ENCODE measurements at places on chromosomes 16 and 17. TPM values are rescaled to one million over a fixed set of nuclear protein-coding genes. Genes with fewer than 3 reads are reported as not detected.
A peak's percentile ranks its signal among the peaks of the same experiment; 100 is the strongest.

- DNase-seq, result no peak
- no peak overlapping the region for H3K27ac ChIP-seq
- H3K36me3 ChIP-seq, result no peaks in the 10 kb centered on the region
- H3K4me1 ChIP-seq, result no peaks in the 10 kb centered on the region
- H3K4me3 ChIP-seq, result no peak overlapping the region
These were observed 67.3 kb upstream of the PLCG2 start for GRCh38 chr16:81711657-81712319.

GRCh38 chr17:76886395-76886794 is 18.2 kb downstream of the MGAT5B start:
- no peaks in the 10 kb centered on the region for H3K36me3 ChIP-seq
- no peak overlapping the region for H3K4me3 ChIP-seq
- no peak for DNase-seq
- no peak overlapping the region for H3K27ac ChIP-seq
- H3K4me1 ChIP-seq, result no peaks in the 10 kb centered on the region

OR3A3 gene
- total RNA-seq, result not detected

HSD11B2 gene
- 2.3 TPM for total RNA-seq

- DNase-seq, result no peak
- H3K4me1 ChIP-seq, result peaks cover 24% of the 10 kb centered on the region
- no peak overlapping the region for H3K4me3 ChIP-seq
- H3K27ac ChIP-seq, result no peak overlapping the region
- H3K36me3 ChIP-seq, result no peaks in the 10 kb centered on the region
These were observed 36.2 kb downstream of the CTCF start for GRCh38 chr16:67598527-67598926.

DNA sequence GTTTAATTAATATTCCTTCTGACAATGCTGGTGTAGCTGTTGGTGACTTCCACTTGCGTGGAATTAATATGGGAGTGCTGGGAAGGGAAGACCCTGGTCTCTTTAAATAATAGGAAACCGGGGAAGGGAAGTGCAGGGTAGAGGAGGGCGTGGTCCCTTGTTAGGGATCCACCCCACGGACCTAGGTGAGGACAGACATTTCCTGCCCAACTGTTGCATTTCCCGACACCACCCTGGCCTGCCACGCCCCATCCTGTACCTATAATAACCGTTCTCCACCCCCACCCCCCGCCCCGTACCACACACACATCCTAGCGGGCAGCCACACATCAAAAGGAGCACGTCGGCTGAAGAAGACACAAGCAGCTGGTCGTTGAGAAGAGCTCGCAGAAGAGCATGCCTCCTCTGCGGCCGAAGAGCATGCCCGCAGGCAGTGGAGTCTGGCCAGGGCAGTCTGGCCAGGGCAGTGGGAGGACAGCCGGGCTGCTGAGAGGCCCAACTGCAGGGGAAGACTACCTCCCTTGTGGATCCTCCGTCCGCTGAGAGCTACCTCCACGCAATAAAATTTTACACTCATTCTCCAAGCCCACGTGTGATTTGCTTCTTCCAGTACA is 36.8 kb upstream of the MMD start:
- H3K36me3 ChIP-seq, result no peaks in the 10 kb centered on the region
- no peak overlapping the region for H3K27ac ChIP-seq
- no peak overlapping the region for H3K4me3 ChIP-seq
- H3K4me1 ChIP-seq, result peaks cover 10% of the 10 kb centered on the region
- H3K27me3 ChIP-seq, result no peaks in the 10 kb centered on the region

GRCh38 chr17:77841742-77842527 is 116.6 kb upstream of the TNRC6C start:
- peak; percentile 77 for DNase-seq
- H3K4me3 ChIP-seq, result no peak overlapping the region
- peak overlapping the region; percentile 81 for H3K27ac ChIP-seq
- no peaks in the 10 kb centered on the region for H3K36me3 ChIP-seq

GRCh38 chr16:49837688-49838410 is 18.1 kb downstream of the ZNF423 start:
- H3K27me3 ChIP-seq, result no peaks in the 10 kb centered on the region
- peaks cover 73% of the 10 kb centered on the region for H3K4me1 ChIP-seq
- DNase-seq, result no peak
- H3K4me3 ChIP-seq, result no peak overlapping the region
- H3K27ac ChIP-seq, result peak overlapping the region; percentile 97

DNA sequence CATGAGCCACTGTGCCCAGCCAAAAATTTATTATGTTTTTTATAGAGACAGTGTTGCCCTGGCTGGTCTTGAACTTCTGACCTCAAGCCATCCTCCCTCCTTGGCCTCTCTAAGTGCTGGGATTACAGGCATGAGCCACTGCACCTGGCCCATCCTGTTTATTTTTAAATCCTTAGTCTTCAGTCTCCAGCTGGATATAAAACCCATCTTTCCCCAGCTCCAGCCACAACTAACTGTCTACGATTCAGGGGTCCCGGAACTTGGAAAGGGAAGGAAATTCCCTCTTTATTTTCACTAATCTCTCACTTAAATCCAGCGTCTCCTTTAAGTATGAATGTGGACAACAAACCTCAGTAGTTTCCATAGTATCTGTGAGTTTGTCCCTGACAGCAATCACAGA is 62.2 kb downstream of the IQCK start:
- H3K27ac ChIP-seq, result no peak overlapping the region
- no peaks in the 10 kb centered on the region for H3K27me3 ChIP-seq
- DNase-seq, result no peak
- H3K4me1 ChIP-seq, result peaks cover 13% of the 10 kb centered on the region
- H3K4me3 ChIP-seq, result no peak overlapping the region

GRCh38 chr17:42573095-42573494 is 4.4 kb downstream of the PSMC3IP start:
- no peaks in the 10 kb centered on the region for H3K27me3 ChIP-seq
- no peak overlapping the region for H3K4me3 ChIP-seq
- peaks cover 69% of the 10 kb centered on the region for H3K36me3 ChIP-seq
- DNase-seq, result no peak
- no peak overlapping the region for H3K27ac ChIP-seq

DNA sequence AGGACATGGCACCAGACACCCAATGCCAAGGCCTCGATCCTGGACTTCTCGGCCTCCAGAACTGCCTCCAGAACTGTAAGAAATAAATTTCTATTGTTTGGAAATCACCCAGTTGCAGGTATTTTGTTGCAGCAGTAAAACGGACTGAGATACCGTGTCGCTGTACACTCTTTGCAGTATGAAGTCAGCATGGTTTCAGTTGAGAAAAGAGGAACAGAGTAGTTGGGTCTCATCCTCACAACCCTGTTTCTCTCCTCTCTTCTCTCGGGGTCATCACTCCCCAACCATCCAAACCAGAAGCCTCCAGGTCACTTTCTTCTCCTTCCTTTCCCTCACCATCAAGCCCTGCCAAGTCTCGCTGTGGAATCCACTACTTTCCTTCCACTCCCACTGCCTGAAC is 77.8 kb downstream of the ADCY9 start:
- DNase-seq, result peak; percentile 3
- H3K27ac ChIP-seq, result no peak overlapping the region

TMEM238L gene
- not detected for total RNA-seq

CMTM1 gene
- total RNA-seq, result not detected

DPH1 gene
- total RNA-seq, result 58.1 TPM

DNA sequence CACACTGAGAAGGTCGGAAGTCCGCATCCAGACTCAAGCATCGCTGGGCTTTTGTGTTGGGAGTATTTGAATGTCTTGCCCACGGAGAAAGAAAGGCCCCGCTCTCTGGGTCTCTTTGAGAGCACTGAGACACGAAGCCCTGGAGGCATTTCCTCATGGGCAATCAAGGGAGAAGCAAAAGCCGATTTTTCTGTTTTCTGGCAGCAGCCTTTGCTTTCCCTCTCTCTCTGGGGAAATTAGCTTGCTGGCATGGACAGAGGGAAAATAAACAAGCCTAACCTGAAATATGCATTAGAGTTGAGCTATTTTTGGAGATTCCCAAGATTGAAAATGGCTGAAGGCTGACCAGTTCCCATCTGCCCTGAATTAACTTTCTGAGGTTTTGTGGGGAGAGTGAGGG is 238.7 kb downstream of the HAPSTR1 start:
- H3K27me3 ChIP-seq, result no peaks in the 10 kb centered on the region
- no peak overlapping the region for H3K27ac ChIP-seq
- H3K36me3 ChIP-seq, result no peaks in the 10 kb centered on the region
- DNase-seq, result no peak

CAVIN1 gene
- total RNA-seq, result 137 TPM

- no peak overlapping the region for H3K4me3 ChIP-seq
- H3K27me3 ChIP-seq, result no peaks in the 10 kb centered on the region
- peaks cover 7% of the 10 kb centered on the region for H3K4me1 ChIP-seq
- H3K36me3 ChIP-seq, result peaks cover 44% of the 10 kb centered on the region
- no peak overlapping the region for H3K27ac ChIP-seq
These were observed 140.2 kb downstream of the AATF start for GRCh38 chr17:37088913-37089312.

SHBG gene
- total RNA-seq, result not detected

DNA sequence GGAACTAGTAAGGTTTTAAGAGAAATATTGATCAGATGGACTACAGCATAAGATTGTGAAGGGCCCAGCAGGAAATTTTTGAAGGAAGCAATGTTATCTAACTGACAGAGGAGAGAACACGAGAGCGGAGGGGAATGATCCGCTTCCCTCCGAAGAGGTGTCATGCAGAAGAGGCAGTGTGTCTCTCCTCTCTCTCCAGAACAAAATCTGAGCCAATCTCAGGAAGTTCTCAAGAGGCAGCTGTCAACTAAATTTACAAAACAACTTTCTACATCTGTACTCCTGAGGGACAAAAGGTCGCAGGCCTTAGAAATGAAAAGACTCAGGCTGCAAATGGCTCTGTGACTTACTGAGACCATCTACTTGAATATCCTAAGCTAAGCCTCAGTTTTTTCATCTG is 224.6 kb upstream of the CDH5 start:
- DNase-seq, result no peak
- H3K27me3 ChIP-seq, result no peaks in the 10 kb centered on the region
- no peak overlapping the region for H3K27ac ChIP-seq
- H3K4me3 ChIP-seq, result no peak overlapping the region
- H3K4me1 ChIP-seq, result no peaks in the 10 kb centered on the region
- no peaks in the 10 kb centered on the region for H3K36me3 ChIP-seq

ASPA gene
- 1.0 TPM for total RNA-seq

GRCh38 chr16:49844359-49844758 is 11.6 kb downstream of the ZNF423 start:
- peaks cover 33% of the 10 kb centered on the region for H3K4me1 ChIP-seq
- no peaks in the 10 kb centered on the region for H3K27me3 ChIP-seq
- no peak for DNase-seq
- H3K4me3 ChIP-seq, result no peak overlapping the region
- H3K36me3 ChIP-seq, result no peaks in the 10 kb centered on the region

DNA sequence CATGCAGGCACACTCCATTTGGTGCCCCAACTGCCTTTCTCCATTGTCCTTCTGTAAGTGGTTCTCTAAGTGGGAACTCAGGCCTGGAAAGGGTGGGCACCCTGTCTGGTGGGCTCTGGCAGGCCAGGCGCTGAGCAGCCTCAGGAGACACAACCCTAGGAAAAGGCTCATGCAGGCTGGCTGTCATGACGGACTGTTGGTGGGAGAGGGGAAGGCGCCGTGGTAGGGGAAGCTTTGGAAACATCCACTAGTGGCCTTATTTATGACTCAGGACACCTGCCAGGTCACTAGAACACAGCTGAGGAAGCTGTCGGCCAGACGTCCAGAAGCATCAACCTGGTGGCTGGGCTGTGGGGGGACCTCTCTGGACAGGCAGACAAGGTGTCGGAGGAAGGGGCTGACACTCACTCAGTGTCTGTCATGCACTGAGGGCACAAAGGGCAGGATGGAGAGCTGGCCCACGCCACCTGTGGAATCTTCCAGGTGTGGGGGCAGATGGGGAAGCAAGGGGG is 216.0 kb downstream of the SEC14L1 start:
- H3K36me3 ChIP-seq, result no peaks in the 10 kb centered on the region
- peaks cover 7% of the 10 kb centered on the region for H3K4me1 ChIP-seq
- DNase-seq, result peak; percentile 31
- H3K27ac ChIP-seq, result peak overlapping the region; percentile 10

All from gastrocnemius medialis (tissue), 4 donors.